HS-5 (cell line): ENCODE measurements at places on chromosomes 5 and 9.

GRCh38 chr5:158832731-158833130, 267.0 kb downstream of the EBF1 start:
- no peak for DNase-seq

- DNase-seq: no peak
Observed at GRCh38 chr5:14659821-14660607, 4.5 kb upstream of the OTULIN start.

GRCh38 chr9:87271696-87272477, 225.8 kb upstream of the DAPK1 start:
- no peak for DNase-seq

GRCh38 chr9:134185536-134186011, 21.2 kb upstream of the RNU6ATAC start:
- DNase-seq: no peak

GRCh38 chr5:142466195-142466971, 141.6 kb upstream of the SPRY4 start:
- no peak for DNase-seq

DNA sequence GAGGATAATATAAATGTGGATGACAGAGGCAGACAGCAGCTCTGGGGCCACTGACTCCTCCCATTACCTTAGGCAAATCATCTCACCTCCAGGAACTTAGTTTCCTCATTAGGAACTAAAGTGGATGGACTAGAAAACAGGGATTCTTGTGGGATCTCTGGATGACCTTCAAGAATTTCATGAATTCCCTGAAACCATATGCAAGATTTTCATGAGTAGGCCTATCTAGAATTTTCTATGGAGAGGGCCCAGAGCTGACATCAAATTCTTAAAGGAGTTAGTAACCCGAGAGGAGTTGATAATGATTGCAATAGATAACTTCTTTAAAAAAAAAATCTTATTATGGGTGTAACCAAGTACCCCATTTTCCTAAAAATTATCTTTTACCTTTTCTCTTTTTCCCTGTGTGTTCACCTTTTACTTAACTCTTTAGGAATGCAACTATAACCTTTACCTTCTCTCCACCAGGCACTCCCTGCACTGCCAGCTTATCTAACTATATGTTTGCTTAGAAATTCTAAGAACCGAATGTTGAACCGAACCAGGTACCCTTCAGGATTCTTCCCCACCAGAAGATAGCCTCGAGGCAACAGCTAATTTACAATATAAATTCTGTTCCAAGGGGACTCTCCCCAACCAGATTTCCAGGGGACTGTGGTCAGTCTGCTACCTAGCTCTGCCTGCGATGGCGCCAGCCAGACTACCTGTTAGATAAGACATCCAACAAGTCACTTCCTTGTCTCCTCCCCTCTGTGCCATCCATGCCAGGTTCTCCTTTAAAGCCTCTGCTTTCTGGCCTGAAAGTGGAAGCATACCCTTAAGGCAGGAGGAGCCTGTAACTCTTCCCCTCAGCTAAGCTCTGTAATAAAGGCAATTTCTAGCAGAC, 86.0 kb downstream of the GCNT4 start:
- DNase-seq: no peak

DNA sequence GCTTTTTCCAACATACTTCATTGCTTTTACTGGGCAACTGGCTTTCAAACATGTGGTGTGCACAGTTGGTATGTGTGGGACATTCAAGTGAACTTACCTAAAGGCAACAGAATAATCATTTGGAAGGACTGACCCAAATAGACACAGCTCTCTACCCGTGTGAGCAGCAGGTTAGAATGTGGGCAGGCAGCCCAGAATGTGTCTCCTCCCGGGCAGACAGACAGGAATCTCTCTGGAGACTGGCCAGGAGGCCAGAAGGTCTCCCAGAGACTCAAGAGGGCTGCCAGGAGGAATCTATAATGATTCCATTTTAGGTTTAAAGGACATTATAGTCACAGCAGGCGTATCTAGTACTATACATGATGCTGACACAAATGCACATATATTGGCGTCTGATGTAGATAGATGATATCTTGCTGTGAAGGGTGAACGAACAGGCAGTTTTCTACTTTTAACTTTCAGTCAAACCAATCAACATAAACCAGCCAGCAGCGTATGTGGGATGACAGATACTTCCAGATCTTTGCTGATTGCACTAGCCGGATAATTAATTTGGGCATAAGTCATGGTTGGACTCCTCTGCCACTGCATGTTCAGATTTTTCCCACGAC, 297.4 kb upstream of the ZNF608 start:
- DNase-seq: peak; percentile 43

- no peak for DNase-seq
Observed at GRCh38 chr9:76159293-76159926, 234.8 kb downstream of the RFK start.

- peak; percentile 20 for DNase-seq
Observed at GRCh38 chr9:6272229-6272598, 56.0 kb upstream of the TPD52L3 start.

DNA sequence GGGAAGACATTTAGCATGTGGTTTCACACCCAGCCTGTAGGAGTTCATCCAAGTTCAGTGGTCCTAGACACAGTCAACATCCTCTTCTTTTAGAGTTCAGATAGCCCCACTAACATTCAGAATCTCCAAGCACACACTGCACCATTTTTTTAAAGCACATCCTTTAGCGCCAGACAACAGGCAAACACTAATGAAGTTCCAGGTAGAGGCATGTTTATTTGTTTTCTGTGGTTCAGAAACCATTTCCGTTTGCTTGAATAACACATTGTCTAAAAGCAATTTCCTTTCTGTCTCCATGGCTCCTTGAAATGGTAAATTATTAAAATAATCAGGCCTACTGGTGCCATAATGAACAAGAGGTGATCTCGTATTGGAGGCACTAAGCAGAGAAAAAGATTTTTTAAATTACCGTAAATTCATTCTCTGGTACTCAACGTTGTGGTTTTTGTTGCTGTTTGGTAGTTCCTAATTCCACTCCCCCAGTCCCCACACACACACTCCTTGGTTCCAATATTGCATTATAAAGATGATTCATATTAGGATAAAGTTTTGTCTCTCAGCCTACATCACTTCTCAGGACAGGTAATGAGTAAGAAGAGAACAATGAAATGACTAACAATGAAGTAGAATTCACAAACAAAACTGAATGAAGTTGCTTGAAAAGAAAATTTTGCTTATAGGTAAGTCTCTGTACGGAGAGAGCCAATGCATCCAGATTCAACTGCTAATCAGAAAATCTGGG, 153.1 kb downstream of the PCSK1 start:
- DNase-seq: no peak

GRCh38 chr5:56480705-56481427, 247.7 kb upstream of the ANKRD55 start:
- no peak for DNase-seq

GRCh38 chr9:16341177-16341576, 529.3 kb downstream of the BNC2 start:
- DNase-seq: peak; percentile 25
